Liver (tissue), 10 donors: ENCODE measurements at places on chromosomes 3 and 15.

- DNase-seq = no peak
Observed at GRCh38 chr3:65914032-65914739, 124.5 kb downstream of the MAGI1 start.

GRCh38 chr3:127135241-127136023 is 57.5 kb upstream of the PRR23E start:
- DNase-seq = no peak

- no peak for DNase-seq
Observed at GRCh38 chr15:98202256-98202655, 241.8 kb downstream of the ARRDC4 start.

DNA sequence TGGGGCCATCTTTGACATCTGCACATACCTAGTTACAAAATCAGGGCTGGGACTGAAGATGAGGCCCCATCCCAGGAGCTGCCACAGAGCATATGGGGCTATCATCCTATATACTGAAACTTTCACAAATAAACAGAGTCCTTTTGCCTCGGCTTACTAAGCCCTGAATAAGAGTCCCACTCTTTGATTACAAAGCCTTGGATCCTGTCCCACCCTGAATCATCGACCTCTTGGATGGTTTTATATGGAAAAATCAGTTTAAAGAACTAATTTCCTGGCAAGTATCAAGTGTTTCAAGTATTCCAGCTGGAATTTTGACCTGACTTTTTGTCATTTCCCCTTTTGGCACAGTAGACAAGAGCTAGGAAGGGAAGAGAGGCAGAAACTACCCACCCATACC is 331.3 kb upstream of the FRG2C start:
- no peak for DNase-seq

GRCh38 chr3:155147588-155147987 is 67.5 kb downstream of the MME start:
- no peak for DNase-seq

DNA sequence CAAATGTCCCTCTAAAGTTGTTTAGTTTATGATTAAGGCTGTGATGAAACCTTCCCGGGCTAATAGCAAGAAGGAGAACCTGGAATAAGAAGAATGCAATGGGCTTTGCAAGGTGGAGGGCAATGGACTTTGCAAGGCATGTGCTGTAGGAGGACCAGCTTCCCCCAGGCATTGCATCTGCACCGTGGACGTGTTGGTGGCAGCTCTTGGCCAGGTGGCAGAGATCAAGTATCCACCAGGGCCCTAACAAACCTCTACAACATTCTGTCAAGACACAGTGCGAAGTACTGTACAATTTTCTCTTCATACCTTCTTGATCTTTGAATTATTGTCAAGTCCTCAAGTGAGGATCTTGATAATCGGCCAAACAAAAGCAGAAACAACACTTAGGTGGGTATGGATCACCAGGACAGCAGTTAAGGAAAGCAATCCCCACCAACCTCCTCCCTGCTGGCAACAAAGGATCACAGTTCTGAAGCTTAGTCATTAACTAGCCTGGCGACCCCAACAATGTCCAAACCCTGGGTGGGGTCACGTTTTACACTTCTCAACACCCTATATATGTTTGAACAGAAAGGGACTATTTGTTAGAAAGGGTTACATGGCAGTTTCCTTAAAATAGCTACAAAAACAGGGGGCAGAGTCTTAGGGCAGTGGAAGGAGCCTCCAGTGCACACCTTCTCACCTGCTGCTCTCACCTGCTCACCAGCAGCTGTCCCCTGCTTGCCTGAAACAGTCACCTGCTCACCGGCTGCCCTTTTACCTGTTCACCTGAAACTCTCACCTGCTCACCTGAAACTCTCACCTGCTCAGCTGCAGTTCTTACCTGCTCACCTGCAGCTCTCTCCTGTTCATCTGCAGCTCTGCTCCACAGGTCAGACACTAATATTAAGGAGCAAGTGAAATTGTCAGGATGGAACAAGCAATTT is 137.9 kb upstream of the LIPC start:
- no peak for DNase-seq

DNA sequence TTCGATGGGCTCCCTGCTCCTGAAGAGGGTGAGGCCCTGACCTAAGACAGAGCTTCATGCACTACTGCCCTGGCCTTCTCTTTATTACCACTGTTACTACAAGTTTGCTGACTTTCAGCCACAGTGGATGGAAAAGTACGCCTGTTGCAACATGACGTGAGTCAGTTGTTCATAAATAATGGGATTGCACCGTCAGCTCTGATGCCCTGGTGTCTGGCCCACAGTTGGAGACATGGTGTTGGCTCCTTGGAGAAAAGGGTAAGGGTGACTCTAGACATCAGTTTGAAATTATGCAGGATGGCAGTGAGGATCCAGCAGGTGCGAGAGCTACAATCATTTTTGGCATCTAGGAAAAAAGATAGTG is 5.5 kb downstream of the PAQR5 start:
- DNase-seq = no peak
